H1 (cell line): ENCODE measurements at places on chromosomes 5 and 9. TPM values are rescaled to one million over a fixed set of nuclear protein-coding genes. Genes with fewer than 3 reads are reported as not detected.

DNA sequence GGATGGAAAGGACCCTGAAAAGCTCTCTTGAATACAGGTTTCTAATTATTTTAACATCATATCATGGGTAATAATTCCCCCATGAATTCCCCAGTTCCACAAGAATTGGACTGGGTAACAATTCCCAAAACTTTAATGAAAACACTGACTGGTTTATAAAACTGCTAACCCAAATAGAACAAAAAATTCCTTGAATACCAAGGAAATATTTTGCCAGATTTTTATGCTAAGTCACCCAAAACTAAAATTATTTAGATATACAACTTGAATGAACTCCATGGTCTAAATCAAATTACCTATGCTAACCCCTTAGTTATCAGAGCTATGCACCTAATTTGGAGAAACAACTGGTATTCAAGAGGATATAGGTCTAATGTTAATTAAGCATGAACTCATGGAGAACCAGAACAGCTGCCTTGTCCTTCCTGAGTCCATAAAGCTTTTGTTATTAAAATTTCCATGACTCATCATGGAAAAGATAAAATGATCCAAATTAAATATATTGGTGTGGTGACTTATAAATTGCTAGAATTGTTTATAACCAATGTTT is 164.9 kb upstream of the TUT7 start:
- no peaks in the 10 kb centered on the region for H3K4me1 ChIP-seq
- H3K27me3 ChIP-seq = no peaks in the 10 kb centered on the region
- H3K4me3 ChIP-seq = no peak overlapping the region
- no peak for DNase-seq
- H3K36me3 ChIP-seq = no peaks in the 10 kb centered on the region

C7 gene
- 0.08 and 0.24 TPM in 2 replicates for polyA plus RNA-seq

- no peak for DNase-seq
- no peaks in the 10 kb centered on the region for H3K36me3 ChIP-seq
Observed at GRCh38 chr5:83751201-83751600, 30.5 kb upstream of the HAPLN1 start.

- no peak overlapping the region for H3K4me3 ChIP-seq
- DNase-seq = no peak
- H3K36me3 ChIP-seq = no peaks in the 10 kb centered on the region
- H3K27ac ChIP-seq = no peak overlapping the region
- no peaks in the 10 kb centered on the region for H3K27me3 ChIP-seq
Observed at GRCh38 chr9:104278929-104279496, 184.9 kb downstream of the SMC2 start.

DNA sequence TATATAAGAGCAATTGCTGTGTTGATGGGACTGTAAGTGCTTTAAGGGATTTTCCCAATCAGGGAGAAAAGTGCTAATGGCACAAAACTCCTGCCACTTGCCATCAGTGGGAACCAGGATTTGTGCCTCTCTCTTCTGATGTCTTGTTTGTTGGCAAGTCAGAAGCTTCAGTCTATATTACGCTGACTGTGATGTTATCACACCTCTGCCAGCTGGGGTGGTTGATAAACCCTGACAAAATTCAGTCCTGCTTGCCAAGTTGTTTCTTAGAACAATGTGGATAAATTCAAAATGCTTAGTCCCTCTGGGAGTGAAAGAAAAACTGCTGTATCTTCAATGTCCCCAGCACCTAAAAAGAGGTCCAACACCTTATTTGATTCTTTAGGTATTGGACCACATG is 161.4 kb upstream of the FBXL7 start:
- no peak for DNase-seq
- no peak overlapping the region for H3K27ac ChIP-seq
- H3K27me3 ChIP-seq = no peaks in the 10 kb centered on the region
- no peaks in the 10 kb centered on the region for H3K4me1 ChIP-seq
- no peak overlapping the region for H3K4me3 ChIP-seq
- no peaks in the 10 kb centered on the region for H3K36me3 ChIP-seq

GRCh38 chr5:159007235-159007634 is 92.5 kb downstream of the EBF1 start:
- H3K4me3 ChIP-seq = no peak overlapping the region
- H3K27ac ChIP-seq = no peak overlapping the region
- DNase-seq = no peak
- H3K27me3 ChIP-seq = no peaks in the 10 kb centered on the region; the same call in 1 of the 2 replicates
- H3K36me3 ChIP-seq = no peaks in the 10 kb centered on the region
- H3K4me1 ChIP-seq = 0 out of 2 replicates have a peak, but pooled peaks cover 5% of the 10 kb centered on the region

- H3K36me3 ChIP-seq = peaks cover 32% of the 10 kb centered on the region
- H3K27ac ChIP-seq = no peak overlapping the region
- H3K27me3 ChIP-seq = no peaks in the 10 kb centered on the region
- H3K4me1 ChIP-seq = no peaks in the 10 kb centered on the region
Observed at GRCh38 chr5:14406554-14406849, 175.1 kb upstream of the OTULINL start.

SPINK6 gene
- not detected in 2 replicates for polyA plus RNA-seq

DNA sequence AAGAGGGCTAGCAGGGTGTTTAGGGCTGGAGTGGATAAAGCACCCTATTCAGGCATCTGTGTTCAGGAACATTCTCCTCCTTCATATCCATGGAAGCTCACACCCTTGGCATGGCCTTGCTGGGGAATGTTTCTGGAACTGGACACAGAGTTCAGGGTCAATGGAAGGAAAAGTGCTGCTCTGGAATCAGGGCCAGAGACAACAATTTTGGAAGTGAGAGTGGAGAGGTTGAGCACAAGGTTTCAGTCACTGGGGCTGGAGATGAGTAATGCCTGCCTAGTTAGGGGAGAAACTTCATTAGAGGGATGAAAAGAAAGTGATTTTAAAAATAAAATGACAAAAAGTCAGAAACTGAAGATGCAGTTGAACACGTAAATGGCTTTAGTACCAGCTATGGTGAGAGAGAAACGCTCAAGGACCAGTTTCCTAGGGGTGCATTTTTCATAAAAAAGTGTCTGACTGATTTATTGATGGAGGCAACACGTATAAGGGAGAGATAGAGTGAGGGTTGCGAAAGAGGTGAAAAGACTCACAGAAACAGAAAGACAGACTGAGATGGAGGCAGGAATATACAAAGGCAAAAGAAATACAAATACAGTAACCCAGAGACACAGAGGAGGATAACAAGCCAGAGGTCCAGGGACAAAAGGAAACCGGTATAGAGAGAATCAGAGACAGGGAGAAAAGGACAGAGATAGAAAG is 8.0 kb upstream of the TNFSF15 start:
- peaks cover 4% of the 10 kb centered on the region for H3K4me1 ChIP-seq
- no peaks in the 10 kb centered on the region for H3K27me3 ChIP-seq
- no peak for DNase-seq
- H3K36me3 ChIP-seq = no peaks in the 10 kb centered on the region
- H3K4me3 ChIP-seq = no peak overlapping the region

GARIN3 gene
- polyA plus RNA-seq = not detected in 2 replicates

PAXX gene
- 45.9 and 56.8 TPM in 2 replicates for polyA plus RNA-seq

DNA sequence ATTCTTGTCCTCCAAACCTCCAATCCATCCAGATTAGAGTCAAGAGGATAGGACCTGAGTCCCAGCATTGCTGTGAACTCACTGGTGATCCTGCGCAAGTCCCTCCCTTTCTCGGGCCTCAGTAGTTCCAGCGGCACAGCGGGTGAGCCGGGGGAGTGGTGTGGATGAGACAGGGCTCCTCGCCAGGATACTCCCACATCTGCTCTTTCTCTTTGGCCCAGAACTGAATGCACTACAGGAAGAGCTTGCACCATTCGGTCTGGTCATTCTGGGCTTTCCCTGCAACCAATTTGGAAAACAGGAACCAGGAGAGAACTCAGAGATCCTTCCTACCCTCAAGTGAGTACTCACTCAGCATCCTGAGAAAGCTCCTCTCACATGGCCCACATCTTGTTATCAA is 6.3 kb downstream of the GPX3 start:
- H3K4me1 ChIP-seq = no peaks in the 10 kb centered on the region
- no peak for DNase-seq
- H3K4me3 ChIP-seq = no peak overlapping the region
- no peak overlapping the region for H3K27ac ChIP-seq

ZFP2 gene
- 0.19 and 0.20 TPM in 2 replicates for polyA plus RNA-seq
